Hippocampal formation (tissue), 2 donors: ENCODE measurements at places on chromosomes 2 and 18.
A peak's percentile ranks its signal among the peaks of the same experiment; 100 is the strongest.

- peak; percentile 28 for DNase-seq
Observed at GRCh38 chr2:95389245-95390119, 13.0 kb upstream of the FAHD2A start.

DNA sequence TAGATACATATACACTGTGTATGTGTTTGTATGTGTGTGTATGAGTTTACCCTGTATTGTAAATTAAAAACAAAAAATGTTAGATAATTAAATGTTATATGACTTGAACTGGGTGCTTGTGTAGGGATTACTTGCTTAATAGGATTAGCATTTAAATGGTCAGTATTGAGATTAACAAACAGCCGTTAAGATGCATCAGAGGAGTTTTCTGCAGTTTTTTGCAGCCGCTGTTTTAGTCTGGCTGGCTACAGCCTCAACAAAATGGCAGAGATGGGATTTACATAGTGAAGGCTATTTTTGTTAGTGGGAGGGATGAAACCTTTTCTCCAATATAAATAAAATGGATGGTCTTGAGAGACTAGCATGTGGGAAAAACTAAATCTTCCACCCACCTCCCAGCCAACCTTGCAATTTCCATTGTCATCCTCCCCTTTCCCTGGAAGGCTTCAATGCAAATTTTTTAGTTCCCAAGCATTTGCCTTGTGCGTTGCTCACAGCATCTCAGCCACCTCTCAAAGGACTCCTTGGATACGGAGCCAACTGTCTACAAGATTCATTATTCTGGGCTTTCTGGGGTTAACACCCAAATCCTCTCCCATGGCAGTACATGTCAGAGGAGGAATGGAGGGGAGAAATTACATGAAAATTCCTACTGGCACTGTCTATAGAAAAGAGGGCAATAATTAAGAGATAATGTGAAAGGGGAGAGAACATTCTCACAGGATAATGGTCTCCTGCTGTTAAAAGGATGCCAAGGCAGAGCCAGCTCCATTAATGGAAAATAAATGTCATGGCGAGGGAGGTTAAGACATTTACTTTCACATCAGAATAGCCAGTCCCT, 351.9 kb downstream of the CDH2 start:
- no peak for DNase-seq

DNA sequence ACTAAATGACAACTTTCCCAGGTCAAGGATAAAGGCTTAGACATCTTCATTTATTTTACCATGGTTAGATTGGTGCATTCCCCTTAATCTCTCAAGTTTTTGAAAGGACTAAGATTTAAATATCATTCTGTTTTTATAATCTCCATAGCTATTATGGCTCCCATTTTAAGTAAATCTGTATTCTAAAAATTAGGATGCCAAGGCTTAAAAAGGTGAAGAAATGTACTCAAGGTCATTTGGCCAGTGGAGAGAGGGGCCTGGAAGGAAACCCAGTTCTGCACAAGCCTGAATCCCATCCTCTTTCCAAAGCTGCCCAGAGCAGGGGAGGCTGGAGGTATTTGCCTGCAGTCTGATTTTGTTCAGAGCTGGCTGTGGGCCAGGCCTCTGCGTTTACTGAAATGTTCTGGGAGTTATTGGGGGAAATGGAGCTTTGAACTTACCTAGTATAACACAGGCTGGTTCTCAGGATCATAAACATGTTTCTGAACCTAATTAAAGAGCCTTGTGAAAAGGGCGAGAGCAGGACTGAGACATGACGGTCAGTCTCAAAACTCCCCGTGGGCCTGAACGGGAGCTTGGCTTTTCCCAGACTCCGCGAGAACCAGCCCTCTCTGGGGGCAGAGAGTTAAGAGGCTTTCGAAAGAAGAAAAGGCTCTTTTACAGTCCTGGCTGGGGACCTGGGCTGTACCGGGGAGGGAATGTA, 85.6 kb downstream of the DDX1 start:
- no peak for DNase-seq

- DNase-seq = no peak
Observed at GRCh38 chr18:75114231-75114764, 94.6 kb downstream of the PTGR3 start.

- peak; percentile 48 for DNase-seq
Observed at GRCh38 chr2:59249441-59250306, 1008.5 kb upstream of the FANCL start.

- no peak for DNase-seq
Observed at GRCh38 chr2:217954469-217954868, 48.3 kb downstream of the TNS1 start.

DNA sequence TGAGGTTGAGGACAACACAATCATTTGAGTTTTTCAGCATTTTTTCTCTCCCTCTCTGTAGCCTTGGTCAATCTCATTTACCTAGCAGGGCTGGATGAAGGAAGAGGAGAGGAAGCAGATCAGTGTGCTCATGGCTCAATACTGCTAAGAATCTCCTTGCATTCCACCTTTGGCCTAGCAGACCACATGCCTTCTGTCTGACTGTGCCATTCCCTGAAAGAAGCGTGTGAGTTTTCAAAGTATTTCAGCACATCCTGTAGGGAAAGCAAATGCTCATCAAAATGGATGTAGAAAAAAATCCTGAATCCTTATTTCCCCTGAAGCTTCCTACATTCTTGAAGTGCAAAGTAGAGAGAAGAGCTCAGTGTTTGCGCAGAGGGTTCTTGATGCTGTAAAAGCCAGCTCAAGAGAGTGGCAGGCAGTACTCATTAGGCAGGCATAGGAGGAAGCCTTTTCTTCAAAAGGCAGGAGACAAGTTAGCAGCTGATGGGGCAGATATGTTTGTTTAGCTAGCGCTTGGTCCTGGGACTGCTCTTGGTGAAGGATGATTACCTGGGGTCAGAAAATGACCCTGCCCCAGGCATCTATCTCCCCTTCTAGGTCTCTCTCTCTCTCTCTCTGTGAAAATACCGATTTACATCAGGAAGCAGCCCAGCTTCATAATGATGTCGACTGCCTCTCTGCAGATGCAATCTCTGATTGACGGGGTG, 14.4 kb upstream of the PIK3C3 start:
- DNase-seq = no peak

- no peak for DNase-seq
Observed at GRCh38 chr2:31475692-31476091, 61.1 kb upstream of the XDH start.

DNA sequence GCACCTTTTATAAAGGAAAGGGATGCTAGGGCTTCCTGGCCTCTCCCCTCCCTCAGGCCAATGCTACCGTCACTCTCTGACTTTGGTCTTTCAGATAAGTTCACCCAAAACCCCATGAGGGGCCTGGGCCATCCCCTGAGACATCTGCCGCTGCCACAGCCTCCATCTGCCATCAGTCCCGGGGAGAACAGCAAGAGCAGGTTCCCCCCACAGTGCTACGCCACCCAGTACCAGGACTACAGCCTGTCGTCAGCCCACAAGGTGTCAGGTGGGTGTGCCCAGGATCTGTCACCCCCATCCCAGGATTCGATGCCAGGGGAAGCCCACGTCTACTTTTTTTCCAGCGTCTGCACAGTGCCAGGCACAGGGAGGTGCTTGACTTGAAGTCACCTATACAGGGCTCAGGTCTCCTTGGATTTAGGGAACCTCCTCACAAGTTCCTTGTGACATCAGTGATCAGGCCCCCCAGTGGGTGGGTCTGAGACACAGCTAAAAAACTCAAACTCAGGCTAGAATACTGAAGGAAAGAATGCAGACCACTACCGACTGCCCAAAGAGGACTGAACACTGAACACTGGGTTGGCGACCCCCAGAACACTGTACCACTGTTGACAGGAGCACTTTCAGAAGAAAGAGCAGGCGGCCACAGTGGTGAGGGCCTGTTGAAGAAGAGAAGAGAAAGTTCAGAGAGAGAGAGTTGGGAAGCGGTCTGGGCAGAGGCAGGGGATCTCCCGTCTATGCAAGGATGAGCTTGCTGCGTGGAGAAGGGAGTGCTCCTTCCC, 85.3 kb downstream of the EPAS1 start:
- DNase-seq = no peak

- peak; percentile 49 for DNase-seq
Observed at GRCh38 chr18:32424696-32425095, 46.0 kb downstream of the GAREM1 start.

- DNase-seq = no peak
Observed at GRCh38 chr2:151880586-151880985, 52.4 kb upstream of the ARL5A start.
